Left lung (tissue), 14 donors: ENCODE measurements at places on chromosomes 3 and 15.

DNA sequence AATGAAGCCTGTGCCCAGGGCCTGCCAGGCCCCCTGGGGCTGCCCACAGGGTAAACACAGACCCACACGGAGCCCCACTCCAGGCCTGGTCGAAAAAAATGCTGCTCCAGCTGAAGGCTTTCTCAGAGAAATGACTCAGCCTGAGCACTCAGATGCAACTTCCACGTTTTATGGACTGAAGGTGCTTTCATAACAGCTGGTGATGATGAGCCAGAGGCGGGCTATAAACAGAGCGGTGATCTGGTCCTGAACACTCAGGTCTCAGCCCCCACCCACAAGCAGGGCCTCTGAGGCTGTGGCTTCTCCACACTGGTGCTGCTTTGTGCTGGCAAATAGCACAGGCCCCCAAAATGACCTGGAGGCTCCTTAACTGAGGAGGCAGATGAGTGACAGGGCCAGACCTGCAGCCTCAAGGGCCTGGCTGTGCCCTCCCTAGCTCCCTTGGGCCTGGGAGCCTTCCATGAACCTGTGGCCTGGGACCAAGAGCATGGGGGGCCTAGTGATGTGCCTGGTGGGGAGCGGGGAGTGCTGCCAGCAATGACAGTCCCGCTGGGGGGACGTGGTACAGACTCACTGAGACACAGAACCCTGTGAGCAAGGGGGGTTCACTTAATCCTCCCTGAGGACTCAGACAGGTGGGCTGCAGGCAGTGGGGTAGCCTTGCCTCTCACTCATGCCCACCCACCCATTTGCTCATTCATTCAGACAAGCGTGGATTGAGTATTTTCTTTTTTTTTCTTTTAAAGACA is 23.0 kb upstream of the FURIN start:
- peak; percentile 49 for DNase-seq

GRCh38 chr3:197331131-197331530 is 32.7 kb upstream of the DLG1 start:
- DNase-seq, result no peak

GRCh38 chr15:87634361-87634760 is 622.2 kb downstream of the NTRK3 start:
- no peak for DNase-seq

GRCh38 chr3:31979001-31979697 is 1.9 kb downstream of the OSBPL10 start:
- no peak for DNase-seq

- DNase-seq, result peak; percentile 22
These were observed 127.0 kb downstream of the CHSY1 start for GRCh38 chr15:101124731-101125451.

DNA sequence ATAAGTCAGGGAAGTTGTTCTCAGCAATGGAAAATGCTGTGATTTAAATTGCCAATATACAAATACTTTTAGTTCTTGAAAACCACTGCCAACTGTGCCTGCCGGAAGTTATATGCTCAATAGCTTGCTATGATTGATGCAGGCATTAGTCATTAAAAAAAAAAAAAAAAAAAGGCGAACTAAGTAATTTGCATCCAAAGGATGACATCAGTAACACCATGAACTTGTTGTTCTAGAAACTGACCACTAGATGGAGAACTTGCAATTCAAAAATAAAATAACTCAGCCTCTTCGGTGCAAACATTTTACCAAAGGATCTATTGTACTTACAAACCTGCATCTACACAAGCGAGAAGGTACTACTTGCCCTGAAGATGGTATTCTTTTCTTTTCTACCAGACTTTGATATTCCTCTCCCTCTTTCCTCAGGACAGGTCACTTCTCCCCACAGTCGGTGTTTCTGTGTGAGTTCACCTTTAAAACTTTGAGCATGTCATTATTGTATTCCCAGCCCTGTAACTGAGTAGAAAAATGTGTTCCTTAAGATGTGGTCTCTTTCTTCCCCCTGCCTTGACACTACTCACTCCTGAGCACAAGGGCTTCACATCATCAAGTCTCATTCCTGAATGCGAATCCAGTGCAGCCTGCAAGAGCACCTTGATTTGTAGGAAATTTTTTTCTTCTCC is 115.0 kb upstream of the VEPH1 start:
- peak; percentile 54 for DNase-seq
